ENCODE measurements at places on chromosomes 2 and 18.

- peaks cover 10% of the 10 kb centered on the region for H3K4me1 ChIP-seq
- peaks cover 76% of the 10 kb centered on the region for H3K27me3 ChIP-seq
- peak overlapping the region; percentile 18 for H3K27ac ChIP-seq
- no peak overlapping the region for H3K4me3 ChIP-seq
- DNase-seq: no peak
Measured at GRCh38 chr2:219350710-219351221, 18.2 kb upstream of the RESP18 start.

GRCh38 chr2:25145803-25146202 lies 22.6 kb downstream of the POMC start:
- H3K4me1 ChIP-seq: no peaks in the 10 kb centered on the region
- H3K27me3 ChIP-seq: no peaks in the 10 kb centered on the region
- H3K27ac ChIP-seq: no peak overlapping the region
- no peak overlapping the region for H3K4me3 ChIP-seq
- peaks cover 3% of the 10 kb centered on the region for H3K36me3 ChIP-seq
- DNase-seq: no peak

- H3K27me3 ChIP-seq: peaks cover 92% of the 10 kb centered on the region
- H3K4me3 ChIP-seq: no peak overlapping the region
- no peak for DNase-seq
Measured at GRCh38 chr2:222268311-222268990, 30.3 kb downstream of the PAX3 start.

GRCh38 chr2:19728125-19728524 lies 173.7 kb downstream of the TTC32 start:
- H3K27me3 ChIP-seq: peaks cover 28% of the 10 kb centered on the region
- DNase-seq: no peak
- H3K4me1 ChIP-seq: peaks cover 25% of the 10 kb centered on the region
- no peak overlapping the region for H3K27ac ChIP-seq

DNA sequence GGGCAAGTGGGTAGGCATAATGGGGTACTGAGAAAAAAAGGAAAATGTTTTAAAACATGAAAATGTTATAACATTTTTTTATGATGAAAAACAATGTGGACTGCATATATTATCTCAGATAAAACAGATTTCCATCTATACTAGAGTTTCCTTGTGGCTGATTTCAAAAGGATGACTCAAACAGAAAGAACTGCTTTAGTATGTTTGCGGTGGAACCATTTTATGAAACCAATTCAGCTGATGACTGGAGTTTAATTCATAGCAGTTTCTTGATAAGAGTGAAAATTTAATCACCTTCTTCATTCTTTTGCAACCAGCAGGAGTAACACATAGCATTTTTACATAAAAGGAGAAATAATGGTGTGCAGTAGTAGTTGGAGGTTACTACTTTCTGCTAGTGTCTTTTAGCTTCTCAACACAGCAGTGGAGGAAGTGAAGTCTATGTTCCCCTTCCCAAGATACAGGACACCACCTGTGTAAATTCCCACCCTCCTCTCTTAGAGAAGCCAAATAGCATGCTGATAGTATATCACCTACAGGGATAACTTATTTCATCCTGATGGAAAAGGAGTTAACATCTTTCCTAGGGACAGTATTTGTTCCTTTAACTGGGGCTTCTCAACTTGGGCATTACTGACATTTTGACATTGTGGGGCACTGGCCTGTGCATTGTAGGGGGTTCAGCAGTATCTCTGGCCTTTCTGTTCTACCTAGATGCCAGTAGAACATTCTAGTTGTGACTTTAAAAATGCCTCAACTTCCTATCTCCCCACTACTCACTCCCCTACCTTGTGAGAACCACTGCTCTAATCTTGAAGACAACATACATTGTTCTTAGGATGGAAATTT lies 29.9 kb downstream of the PELI1 start:
- peaks cover 4% of the 10 kb centered on the region for H3K36me3 ChIP-seq
- peaks cover 41% of the 10 kb centered on the region for H3K4me1 ChIP-seq
- no peak overlapping the region for H3K4me3 ChIP-seq
- no peaks in the 10 kb centered on the region for H3K27me3 ChIP-seq
- H3K27ac ChIP-seq: peak overlapping the region; percentile 14
- no peak for DNase-seq

DNA sequence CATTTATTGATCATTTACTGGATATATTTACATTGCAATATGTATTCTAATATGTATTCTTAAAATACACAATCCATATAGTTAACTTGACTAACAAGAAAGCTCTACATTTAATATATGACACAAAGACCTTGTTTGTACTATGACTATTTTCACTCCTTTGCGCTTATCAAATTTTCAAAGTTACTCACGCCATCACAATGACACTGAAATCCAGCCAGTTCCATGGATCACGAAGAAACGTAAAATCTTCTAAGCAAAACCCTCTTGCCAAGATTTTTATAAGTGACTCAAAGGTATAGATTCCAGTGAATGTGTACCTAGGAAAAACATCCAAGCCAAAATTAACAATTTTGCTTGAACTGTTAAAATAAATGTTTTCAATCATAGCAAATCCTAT lies 39.6 kb downstream of the SCN3A start:
- H3K27me3 ChIP-seq: no peaks in the 10 kb centered on the region
- H3K36me3 ChIP-seq: no peaks in the 10 kb centered on the region
- no peak overlapping the region for H3K4me3 ChIP-seq
- no peaks in the 10 kb centered on the region for H3K4me1 ChIP-seq
- DNase-seq: no peak

DNA sequence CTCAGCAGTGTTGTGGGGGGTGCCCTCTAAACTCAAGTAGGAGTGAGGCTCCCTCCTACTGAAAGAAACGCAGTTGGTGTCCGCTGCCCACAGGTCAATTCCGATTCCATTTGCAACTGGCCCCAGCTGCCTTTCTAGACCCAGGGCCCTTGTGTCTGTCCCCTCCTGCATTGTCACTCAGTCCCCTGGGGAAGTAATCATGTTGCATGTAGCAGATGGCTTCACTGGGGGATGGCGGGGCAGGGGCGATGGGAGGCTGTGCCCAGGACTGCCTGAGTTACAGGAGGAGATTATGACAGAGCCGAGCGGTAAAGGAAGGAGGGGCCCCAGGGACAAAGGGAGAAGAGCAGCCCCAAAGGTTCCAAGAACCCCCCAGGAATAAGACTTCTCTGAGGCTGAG lies 62.5 kb upstream of the SH3RF3 start:
- no peaks in the 10 kb centered on the region for H3K36me3 ChIP-seq
- no peak overlapping the region for H3K27ac ChIP-seq
- H3K4me1 ChIP-seq: peaks cover 55% of the 10 kb centered on the region
- H3K4me3 ChIP-seq: no peak overlapping the region
- peak; percentile 39 for DNase-seq

- H3K36me3 ChIP-seq: no peaks in the 10 kb centered on the region
- no peaks in the 10 kb centered on the region for H3K27me3 ChIP-seq
- peaks cover 8% of the 10 kb centered on the region for H3K4me1 ChIP-seq
- H3K4me3 ChIP-seq: no peak overlapping the region
Measured at GRCh38 chr2:138028538-138028937, 64.3 kb downstream of the HNMT start.

DNA sequence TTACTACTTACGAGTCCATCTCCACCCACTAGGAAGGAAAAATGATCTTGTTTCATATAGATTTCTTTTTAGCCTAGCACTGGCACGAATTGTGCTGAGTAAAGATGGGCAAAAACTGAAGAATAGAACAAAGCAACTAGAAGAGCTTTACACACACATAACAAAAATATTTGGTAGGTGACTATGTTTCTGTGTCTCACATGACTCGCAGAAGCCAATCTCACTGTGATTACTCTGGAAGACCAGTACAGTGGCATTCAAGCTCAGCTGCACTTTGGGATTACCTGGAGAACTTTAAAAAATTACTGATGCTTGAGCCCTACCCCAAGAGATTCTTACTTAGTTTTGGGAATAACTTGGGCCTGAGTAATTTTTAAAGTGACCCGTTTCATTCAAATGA lies 378.7 kb downstream of the METTL4 start:
- H3K4me3 ChIP-seq: no peak overlapping the region
- no peaks in the 10 kb centered on the region for H3K4me1 ChIP-seq
- no peaks in the 10 kb centered on the region for H3K27me3 ChIP-seq
- no peaks in the 10 kb centered on the region for H3K36me3 ChIP-seq

Data from type B pancreatic cell (in vitro differentiated cells).